Psoas muscle (tissue), 8 donors: ENCODE measurements at places on chromosomes 1 and 21.
A peak's percentile ranks its signal among the peaks of the same experiment; 100 is the strongest.

GRCh38 chr21:45381865-45382696, 22.9 kb upstream of the COL18A1 start:
- H3K4me1 ChIP-seq = peaks cover under 1% of the 10 kb centered on the region
- no peak overlapping the region for H3K27ac ChIP-seq
- H3K4me3 ChIP-seq = no peak overlapping the region

DNA sequence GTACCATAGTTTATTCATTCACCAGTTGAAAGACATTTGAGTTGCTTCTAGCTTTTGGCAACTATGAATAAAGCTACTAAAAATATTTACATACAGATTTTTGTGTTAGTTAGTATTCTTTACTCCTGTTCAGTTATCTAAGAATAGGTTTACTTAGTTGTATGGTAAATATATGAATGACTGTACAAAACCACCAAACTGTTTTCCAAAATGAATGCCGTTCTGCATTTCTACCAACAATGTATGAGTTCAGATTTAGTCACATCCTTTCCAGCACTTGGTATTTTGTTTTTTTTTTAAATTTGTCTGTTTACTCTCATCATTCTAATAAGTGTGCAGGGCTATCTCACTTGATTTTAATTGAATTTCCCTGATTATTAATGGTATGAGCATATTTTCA, 3.4 kb upstream of the KIFAP3 start:
- peaks cover 6% of the 10 kb centered on the region for H3K4me1 ChIP-seq
- no peak overlapping the region for H3K4me3 ChIP-seq
- peaks cover 2% of the 10 kb centered on the region for H3K27me3 ChIP-seq
- no peak overlapping the region for H3K27ac ChIP-seq

DNA sequence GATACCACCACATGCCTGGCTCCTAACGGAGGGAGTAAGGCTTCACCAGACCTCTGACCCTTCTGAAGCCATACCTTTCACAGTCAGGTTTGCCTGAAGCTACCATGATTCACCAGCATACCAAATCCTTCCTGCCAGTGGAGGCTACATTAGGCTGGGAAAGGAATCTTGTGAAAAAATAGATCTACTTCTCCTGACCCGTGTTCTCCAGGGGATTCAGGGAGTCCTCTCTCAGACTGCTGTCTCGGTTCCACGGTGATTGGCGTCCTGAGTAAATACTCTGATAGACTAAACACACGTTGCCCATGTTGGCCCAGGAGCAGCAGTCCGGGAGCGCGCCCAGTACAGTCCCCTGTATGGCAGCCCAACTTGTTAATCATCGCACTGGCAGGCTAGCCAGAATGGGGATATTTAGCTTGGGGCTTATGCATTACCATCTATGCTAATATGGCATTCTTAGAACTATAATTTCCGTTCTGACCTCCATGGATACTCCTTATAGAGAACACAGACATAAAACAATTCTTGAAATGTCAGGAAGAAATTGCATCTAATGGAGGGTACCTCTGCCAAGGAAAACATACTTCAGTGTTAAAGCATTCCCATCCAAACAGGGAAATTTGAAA, 173.2 kb downstream of the ROR1 start:
- no peaks in the 10 kb centered on the region for H3K27me3 ChIP-seq
- peak overlapping the region; percentile 63 for H3K27ac ChIP-seq
- H3K4me1 ChIP-seq = peaks cover 11% of the 10 kb centered on the region
- no peak overlapping the region for H3K4me3 ChIP-seq

- H3K27ac ChIP-seq = no peak overlapping the region
- H3K4me3 ChIP-seq = peak overlapping the region; percentile 72
- no peaks in the 10 kb centered on the region for H3K27me3 ChIP-seq
- H3K4me1 ChIP-seq = peaks cover 5% of the 10 kb centered on the region
- peak; percentile 84 for DNase-seq
These were observed 810 bp downstream of the SLC19A1 start for GRCh38 chr21:45541221-45542039.

DNA sequence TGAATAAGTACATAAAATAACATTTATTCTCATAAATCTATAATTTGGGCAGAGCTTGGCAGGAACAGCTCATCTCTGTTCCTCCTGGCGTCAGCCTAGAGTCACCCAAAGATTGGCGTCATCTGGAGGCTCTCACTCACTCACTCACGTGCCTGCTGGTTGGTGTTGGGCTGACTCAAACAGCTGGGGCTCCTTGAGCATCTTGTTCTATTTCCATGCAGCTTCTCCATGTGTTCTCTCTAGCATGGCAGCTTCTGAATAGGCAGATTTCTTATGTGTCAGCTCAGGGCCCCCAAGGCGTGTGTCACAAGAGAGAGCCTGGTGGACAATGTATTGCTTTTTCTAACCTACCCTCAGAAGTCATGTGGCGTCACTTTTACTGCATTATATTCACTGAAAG, 70.6 kb upstream of the RAB3GAP2 start:
- no peak overlapping the region for H3K4me3 ChIP-seq
- H3K4me1 ChIP-seq = no peaks in the 10 kb centered on the region
- no peak for DNase-seq
- H3K36me3 ChIP-seq = no peaks in the 10 kb centered on the region
- H3K27me3 ChIP-seq = no peaks in the 10 kb centered on the region

DNA sequence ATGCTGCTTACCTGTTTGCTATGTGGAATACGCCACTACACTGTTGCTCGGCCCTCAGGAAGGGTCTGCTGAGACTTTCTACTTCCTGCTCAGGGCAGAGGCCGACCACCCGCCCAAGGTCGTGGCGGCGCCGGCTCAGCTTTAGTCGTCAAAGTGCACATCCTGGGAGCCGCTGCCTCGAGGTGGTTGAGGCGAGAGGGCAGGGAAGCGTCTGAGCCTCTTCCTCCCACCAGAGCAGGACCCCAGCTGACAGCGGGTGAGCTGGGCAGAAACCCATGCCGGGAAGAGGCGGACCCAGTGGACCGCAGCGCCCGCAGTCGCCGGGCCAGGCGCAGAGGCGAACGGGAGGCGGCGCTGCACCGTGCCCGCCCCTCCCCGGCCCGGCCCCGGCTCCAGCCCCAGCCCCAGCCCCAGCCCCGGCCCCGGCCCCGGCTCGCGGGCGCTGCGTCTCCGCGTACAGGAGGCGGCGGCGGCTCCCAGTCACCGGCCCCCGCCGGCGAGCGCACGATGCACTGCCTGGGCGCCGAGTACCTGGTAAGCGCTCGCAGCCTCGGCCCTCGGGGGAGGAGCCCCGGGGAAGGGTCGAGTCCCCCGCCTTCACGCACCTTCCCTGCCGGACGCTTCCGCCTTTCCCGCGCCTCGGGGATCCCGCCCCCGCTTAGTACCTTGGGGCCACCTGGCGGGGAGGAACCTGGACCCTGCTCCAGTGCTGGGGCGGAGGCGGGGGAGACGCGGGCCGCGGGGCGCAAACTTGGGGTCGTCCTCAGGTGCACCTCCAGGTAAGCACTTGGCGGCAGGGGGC, at the start of gene SLC44A3:
Gene SLC44A3 (plus strand): TSS at position 413 of the 802 bp plus-strand sequence. CDS start 95 bp downstream, at position 508.
- H3K36me3 ChIP-seq = no peaks in the 10 kb centered on the region
- H3K4me1 ChIP-seq = peaks cover 4% of the 10 kb centered on the region
- peaks cover 49% of the 10 kb centered on the region for H3K27me3 ChIP-seq
- no peak within 1 kb of the TSS for H3K27ac ChIP-seq
- peak; percentile 48 for DNase-seq
- peak within 1 kb of the TSS; percentile 65 for H3K4me3 ChIP-seq

- H3K4me1 ChIP-seq = no peaks in the 10 kb centered on the region
- no peak overlapping the region for H3K27ac ChIP-seq
- no peak overlapping the region for H3K4me3 ChIP-seq
- no peak for DNase-seq
- no peaks in the 10 kb centered on the region for H3K27me3 ChIP-seq
- H3K36me3 ChIP-seq = peaks cover 8% of the 10 kb centered on the region
These were observed 15.9 kb upstream of the GPR25 start for GRCh38 chr1:200856716-200857357.

- DNase-seq = no peak
- H3K4me1 ChIP-seq = no peaks in the 10 kb centered on the region
- H3K27me3 ChIP-seq = no peaks in the 10 kb centered on the region
- H3K27ac ChIP-seq = no peak overlapping the region
These were observed 73.4 kb downstream of the CD2 start for GRCh38 chr1:116827607-116828105.

DNA sequence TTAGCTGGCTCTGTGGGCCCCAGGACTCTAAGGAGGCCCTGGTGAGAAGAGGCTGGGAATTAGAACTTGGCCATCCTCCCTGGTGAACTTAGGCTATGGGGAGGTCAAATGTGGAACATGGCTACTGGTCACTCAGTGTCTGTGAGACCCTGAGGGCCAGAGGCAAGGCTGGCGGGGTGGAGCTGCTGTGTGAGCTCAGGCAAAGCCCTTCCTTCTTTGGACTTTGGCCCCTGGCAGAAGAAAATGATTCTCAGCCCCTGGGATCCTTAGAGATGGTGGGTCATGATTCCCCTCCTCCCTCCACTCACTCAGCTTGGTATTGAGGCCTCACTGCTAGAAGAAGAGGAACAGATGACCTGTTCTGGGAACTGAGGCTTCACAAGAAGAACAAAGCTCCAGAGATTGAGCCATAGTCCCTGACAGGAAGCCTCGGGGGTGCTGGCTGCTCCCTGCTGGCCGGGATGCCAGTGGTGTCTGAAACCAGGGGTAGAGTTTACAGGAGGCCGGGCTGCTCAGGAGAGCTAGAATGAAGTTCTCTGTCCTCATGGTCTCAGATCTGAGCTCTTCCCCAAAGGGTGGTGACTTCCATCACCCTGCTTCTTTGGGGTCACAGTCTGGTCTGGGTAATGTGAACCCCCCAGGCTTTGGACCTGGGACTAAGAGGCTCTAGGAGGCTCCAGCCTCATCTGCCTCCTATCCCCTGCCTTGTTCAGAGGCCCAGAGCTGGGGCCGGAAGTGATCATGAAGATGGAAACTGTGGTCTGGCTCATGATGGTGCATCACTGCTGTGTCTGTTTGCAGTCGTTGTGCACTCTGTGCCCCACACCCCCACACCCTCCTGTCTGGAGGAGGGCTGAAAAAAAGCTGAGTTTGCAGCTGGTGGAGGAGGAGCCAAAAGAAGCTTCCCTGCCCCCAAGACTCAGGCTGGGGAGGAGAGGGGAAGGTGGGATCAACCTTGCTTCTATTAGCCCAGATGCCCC, 905 bp downstream of the BTBD19 start:
- no peaks in the 10 kb centered on the region for H3K36me3 ChIP-seq
- peak overlapping the region; percentile 94 for H3K27ac ChIP-seq
- peak; percentile 68 for DNase-seq
- peak overlapping the region; percentile 51 for H3K4me3 ChIP-seq
- no peaks in the 10 kb centered on the region for H3K27me3 ChIP-seq
- H3K4me1 ChIP-seq = peaks cover 32% of the 10 kb centered on the region

- no peaks in the 10 kb centered on the region for H3K27me3 ChIP-seq
- no peak for DNase-seq
- H3K4me3 ChIP-seq = no peak overlapping the region
- no peak overlapping the region for H3K27ac ChIP-seq
- H3K4me1 ChIP-seq = no peaks in the 10 kb centered on the region
These were observed 22.8 kb upstream of the BATF3 start for GRCh38 chr1:212722270-212722957.

DNA sequence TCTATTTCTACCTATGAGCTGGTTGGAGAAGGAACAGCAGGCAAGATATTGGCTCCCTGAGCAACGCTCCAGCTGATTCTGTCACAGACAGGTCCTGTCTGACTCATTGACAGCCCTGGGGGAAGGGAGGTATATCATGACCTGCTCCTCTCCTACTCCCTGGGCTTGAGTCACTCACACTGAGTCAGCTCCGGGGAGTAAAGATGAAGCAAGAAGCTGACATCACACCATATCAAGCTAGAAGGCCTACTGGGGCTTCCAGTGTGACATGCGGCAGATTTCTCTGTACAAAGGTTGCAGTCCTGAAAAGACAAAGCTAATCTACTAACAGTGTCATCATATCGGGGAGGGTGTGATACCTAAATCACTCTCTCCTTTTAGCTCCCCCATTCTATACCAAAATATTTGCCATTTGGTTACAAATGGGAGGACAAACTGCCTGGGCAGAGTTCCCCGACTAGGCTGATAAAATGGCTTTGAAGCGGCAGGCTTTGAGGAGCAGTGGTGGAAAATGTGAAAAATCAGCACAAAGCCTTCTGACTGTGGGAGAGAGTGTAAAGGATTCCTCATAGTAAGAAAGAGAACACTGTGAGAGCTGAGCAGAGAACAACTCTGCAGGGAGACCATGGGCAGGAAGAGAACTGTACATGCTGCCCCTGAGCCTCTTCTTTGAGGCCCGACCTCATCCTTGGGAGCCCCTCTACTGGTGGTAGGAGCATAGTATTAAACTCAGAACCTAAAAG, 15.5 kb downstream of the PI4KB start:
- peak overlapping the region; percentile 97 for H3K27ac ChIP-seq
- peaks cover 57% of the 10 kb centered on the region for H3K4me1 ChIP-seq
- peak overlapping the region; percentile 27 for H3K4me3 ChIP-seq
- DNase-seq = peak; percentile 84
- peaks cover 10% of the 10 kb centered on the region for H3K36me3 ChIP-seq

DNA sequence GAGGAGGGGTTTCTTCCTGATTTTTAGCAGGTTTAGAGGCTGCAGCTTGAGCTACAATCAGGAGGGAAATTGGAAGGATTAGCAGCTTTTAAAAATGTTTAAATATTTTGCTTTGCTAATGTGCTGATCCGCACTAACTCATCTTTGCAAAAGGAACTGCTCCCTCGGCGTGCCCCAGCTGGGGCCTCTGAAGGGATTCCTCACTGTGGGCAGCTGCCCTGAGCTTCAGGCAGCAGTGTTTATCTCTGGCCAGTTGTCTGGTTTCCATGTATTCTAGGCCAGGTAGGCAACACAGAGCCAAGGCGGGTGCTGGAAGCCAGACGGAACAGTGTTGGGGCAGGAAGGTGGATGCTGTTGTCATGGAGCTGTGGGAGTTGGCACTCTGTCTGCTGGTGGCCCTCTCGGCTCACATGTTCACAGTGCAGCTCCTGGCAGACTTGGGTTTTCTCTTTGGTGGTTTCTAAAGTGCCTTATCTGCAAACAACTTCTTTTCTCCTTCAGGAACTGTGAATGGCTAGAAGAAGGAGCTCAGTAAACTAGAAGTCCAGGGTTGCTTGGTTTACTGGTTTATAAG, 18.9 kb downstream of the NECAP2 start:
- no peak overlapping the region for H3K27ac ChIP-seq
- DNase-seq = no peak
- no peaks in the 10 kb centered on the region for H3K27me3 ChIP-seq
- H3K4me3 ChIP-seq = no peak overlapping the region

GRCh38 chr21:37039411-37040075, 33.0 kb downstream of the RIPPLY3 start:
- H3K27me3 ChIP-seq = no peaks in the 10 kb centered on the region
- DNase-seq = no peak
- H3K4me3 ChIP-seq = no peak overlapping the region
- no peaks in the 10 kb centered on the region for H3K36me3 ChIP-seq
- H3K27ac ChIP-seq = no peak overlapping the region
- no peaks in the 10 kb centered on the region for H3K4me1 ChIP-seq
